ENCODE measurements at places on chromosomes 5 and 9.

DNA sequence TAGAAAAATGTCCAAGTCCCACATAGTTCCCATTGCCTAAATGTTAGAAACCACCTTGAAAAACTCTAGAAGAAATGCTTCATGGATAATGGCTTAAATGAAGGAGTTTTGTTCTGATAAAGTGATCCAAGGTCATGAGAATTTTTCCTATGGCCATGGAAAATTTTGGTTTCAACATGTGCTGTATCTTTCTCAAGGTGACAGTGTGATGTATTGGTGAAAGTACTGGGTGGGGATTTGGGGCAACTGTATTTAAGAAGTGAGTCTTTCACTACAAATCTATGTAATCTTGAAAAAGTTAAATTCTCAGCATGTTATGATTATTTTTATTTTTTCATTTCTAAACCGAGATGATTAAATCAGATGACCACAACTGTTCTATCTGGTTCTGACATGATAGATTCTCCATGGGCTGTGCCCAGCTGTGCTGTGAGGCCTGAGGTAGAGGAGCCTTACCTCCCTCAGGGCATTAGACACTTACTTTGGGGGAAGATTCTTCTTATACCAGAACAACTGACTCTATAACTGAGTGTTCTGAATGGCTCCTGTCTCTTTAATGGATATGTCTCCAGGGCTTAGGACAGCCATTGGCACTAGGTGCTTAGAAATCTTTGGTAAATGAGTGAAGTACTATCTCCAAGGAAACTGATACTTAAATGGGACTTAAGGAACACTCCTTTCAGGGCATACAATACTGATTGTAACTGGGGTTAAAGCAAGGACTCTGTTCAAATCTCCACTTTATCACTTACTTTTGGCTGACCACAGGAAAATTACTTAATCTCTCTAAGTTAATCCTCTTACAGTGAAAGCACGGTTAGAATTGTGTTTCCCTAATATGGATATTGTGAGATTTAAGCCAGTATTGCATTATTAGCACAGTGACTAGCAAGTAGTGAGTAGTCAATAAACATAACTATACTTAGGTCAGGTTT, 397.4 kb upstream of the MEF2C start:
- DNase-seq: no peak

DNA sequence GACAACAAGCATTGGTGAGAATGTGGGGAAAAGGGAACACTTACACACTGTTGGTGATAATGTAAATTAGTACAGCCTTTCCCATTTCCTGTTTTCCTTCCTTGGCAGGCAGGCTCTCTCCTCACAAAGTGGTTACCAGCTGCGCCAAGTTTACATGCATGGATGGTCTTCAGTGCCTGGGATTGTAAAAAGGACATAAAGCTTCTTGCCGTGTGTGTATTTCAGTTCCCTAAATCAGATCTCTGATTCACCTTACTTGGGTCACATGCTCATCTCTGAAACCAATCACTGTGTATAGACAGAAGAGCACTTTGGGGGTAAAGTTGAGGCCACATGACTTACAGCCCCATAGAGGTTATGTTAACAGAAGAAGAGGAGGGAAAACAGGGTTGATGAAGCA, 92.8 kb downstream of the CAVIN4 start:
- DNase-seq: no peak

GRCh38 chr5:113759505-113759904, 246.0 kb downstream of the YTHDC2 start:
- DNase-seq: no peak

DNA sequence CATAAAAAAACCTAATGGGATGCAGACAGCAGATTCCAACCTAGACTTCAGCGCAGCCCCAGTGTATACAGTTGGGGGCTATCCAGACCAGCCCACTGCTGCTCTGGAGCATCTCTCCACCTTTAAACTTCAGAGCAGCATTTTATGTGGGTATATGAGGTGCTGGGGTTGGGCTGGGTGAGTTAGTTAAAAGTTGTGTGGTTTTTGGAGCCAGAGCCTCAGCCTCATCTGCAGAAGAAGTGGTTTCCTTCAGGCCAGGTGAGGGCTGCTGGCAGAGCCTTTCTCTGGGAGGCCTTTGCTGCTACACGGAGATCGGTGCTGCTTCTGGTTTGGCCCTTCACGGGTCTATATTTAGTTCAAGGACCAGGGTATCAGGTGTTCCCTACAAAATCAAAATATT, 228.3 kb downstream of the PDZD2 start:
- DNase-seq: no peak

DNA sequence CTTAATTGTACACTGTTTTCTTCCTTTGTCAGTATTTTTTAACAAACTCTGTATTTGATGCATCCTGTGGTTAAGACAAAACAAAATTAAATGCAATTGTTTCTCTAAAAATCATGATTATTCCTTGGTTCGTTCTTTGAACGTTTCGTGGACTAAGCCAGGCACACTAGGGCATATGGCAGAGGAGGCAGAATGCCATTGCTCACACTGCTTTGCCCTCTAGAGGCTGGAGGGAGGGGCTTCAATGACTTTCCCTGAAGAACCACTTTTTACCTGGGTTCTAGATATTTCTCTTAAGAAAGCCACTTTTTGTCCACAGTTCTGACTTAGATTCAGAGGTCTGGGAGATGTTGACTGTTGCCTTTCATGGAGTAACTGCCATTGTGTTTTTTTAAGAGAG, 236.2 kb upstream of the ADAMTSL1 start:
- no peak for DNase-seq

DNA sequence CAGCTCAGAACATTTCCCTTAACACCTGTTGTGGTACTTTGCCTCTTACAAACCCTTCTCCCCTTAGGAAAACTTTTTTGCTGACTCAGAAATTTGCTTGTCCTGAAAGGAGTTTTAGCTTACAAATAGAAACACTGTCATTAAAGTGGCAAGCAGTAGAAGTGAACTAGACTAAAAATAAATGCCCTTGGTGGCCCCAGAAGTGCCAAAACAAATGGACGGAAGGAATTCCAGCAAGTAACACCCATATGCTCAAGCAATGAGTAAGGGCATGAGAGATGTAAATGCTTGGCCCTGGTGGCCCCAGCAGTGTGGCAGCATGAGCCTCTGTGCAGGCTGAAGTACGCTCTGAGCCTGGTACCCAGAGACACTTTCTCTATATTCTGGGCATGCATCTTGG, 8.6 kb downstream of the VLDLR start:
- no peak for DNase-seq

DNA sequence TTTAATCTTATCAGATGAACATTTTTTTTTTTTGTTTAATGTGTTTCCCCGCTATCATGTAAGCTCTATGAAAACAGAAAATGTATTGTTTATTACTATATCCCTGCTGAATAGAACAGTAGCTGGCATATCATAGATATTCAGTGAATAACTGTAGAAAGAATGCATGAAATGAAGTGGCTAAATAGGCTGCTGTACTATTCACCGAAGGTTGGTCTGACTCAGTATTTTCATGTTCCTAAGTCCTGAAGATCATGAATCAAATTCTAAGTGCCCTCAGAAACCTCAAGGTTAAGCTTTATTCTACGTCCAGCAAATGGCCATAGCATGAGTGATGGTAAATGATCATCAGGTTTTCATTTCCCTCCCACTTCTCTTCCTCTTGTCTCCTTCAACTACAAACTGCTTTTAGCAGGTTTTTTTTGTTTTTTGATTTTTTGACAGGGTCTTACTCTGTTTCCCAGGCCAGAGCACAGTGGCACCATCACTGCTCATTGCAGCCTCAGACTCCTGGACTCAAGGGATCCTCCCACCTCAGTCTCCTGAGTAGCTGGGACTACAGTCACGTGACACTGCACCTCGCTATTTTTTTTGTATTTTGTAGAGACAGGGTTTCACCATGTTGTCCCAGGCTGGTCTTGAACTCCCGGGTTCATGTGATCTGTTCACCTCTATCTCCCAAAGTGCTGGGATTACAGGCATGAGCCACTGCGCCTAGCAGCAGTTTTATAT, 19.1 kb upstream of the ZFAND5 start:
- no peak for DNase-seq

- DNase-seq: no peak
These were observed 59.1 kb downstream of the THBS4 start for GRCh38 chr5:80094236-80094738.

DNA sequence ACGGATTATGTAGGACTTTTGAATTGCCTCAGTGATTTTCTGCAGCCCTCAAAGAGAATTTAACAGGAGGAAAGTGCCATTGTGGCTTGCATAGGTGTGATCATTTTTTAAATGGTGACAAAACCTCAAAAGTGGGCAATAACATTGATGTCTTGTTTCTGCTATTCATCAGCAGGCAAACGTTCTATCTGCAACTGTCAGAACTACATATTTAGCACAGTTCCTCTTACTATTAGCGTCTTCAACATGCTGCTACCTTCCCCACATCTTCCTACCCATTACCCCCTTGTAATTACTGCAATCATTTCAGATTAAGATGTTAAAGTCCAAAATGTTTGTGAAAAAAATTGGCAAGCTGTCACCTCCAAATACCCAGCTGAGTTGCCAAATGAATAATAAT, 254.6 kb downstream of the SMARCA2 start:
- DNase-seq: no peak

- DNase-seq: no peak
These were observed 166.6 kb upstream of the GAS1 start for GRCh38 chr9:87113874-87114273.

GRCh38 chr9:8769153-8769552, 969.6 kb upstream of the DMAC1 start:
- no peak for DNase-seq

- no peak for DNase-seq
These were observed 8.6 kb upstream of the PRRC2B start for GRCh38 chr9:131385296-131385695.

DNA sequence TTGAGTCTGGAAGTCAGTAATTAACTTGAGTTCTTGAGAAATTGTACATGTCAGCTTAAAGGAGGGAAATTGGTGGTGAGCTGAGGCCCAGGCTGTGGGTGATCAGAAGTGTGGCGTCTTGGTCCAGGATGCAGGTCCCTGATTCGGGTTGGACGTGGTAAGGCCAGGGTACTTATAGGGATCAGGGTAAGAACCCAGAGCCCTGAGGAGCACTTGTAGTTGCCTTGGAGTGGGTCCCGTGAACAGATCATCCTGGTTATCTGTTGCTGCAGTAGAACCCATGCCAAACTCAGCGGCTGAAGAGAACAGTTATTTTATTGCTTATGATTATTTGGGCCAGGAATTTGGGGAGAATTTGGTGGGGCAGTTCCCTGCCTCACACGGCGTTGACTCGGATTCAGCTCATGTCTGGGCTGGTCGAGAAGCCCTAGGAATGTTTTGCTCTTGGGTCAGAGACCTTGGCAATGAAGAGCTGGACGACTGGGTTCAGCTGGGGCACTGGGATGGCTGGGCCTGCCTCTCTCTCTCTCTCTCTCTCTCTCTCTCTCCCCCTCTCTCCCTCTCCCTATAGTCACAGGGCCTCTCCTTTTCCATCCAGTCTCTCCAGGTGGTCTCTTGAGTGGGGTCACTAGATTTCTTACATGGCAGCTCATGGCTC, 73.1 kb downstream of the PDZD2 start:
- no peak for DNase-seq

DNA sequence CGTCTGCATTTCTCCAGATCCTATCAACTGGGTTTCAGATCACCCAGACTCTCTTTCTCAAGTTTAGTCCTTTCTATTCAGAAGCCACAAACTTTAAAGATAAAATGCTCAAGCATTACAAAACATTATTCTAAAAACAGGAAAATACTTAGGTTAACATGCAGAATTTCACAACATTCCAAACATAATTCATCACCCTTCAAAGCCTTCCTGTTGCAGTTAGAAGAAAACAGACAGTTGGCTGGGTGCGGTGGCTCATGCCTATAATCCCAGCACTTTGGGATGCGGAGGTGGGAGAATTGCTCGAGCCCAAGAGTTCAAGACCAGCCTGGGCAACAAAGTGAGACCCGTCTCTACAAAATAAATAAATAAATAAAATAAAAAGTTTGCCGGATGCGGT, 7.7 kb upstream of the OCLN start:
- DNase-seq: no peak

GRCh38 chr5:151800532-151800931, 28.8 kb downstream of the G3BP1 start:
- DNase-seq: no peak

DNA sequence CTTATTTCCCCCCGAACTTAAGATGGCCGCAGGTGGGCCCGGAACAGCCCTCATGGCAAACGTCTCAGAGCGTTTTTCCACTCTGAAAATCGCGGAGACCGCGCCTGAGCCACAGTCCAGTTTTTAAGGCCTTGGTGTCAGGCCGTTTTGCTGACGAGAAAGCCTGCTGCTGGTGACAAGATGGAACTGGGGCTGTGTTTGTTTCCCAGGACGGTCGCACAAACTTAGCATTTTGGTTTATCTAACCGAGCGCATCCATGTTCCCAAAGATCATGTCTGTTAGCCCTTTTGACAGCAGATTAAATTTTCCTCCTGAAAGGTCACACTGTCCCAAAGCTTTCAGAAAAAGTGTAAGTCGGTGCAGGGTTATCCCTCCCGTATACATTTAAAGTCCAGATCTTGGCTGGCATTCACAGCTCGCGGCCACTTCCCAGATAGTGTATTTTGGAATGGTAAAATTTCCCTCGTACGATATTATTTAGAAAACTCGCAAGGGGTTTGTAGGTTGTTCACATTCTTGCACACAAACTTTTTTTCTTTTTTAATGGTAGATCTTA, 812 bp downstream of the SREK1 start:
- DNase-seq: no peak

GRCh38 chr9:80561526-80561925, 989.8 kb downstream of the TLE4 start:
- DNase-seq: no peak

GRCh38 chr5:135189024-135189423, 155.0 kb upstream of the PITX1 start:
- no peak for DNase-seq

GRCh38 chr5:135457424-135458071, 5.4 kb upstream of the TIFAB start:
- DNase-seq: peak; percentile 64

GRCh38 chr5:78985116-78985724, at the start of gene ARSB:
TSS of gene ARSB (minus strand) at chr5:78985310. CDS start at chr5:78985248, 62 bp downstream.
- peak; percentile 76 for DNase-seq

DNA sequence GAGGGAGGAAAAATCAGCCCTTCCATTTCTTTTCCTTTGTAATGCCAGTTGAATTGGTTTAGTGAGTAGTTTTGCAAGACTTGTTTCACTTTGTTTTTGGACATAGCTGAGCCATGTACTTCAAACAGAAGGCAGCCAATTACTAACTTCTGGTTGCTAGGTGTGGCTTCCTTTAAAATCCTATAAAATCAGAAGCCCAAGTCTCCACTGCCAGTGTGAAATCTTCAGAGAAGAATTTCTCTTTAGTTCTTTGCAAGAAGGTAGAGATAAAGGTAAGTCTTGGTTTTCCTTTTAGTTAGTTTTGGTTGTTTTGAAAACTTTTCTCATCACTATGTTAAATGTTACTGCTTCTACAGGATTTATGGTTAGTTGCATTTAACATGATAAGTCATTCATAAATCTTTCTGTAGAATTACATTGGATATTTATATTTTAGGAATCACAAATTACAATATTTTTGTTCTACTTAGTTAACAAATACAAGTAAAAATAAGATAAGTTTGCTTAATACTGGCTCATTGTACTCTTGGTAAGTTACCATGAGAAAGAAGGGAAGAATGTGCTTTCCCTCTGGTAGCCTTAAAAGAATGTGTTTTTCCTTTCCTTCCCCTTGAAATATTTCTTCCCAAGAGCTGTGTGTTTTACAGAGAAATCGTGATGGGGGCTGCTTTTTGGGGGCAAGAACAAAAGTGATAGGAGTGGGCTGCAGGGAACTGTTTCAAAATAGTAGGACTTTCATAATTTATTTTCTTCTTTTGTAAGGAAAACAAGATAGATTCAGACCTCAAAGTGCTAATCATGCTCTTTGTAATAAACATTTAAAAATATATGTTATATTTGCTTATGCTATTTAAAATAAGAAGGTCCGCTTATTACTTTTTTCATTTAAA, at the start of gene ANXA1:
ANXA1 (plus strand) TSS at position 213 of the 890 bp plus-strand sequence. CDS start 6,671 bp downstream, outside the sequence.
- no peak for DNase-seq

GRCh38 chr9:129343424-129344375, 165.6 kb upstream of the IER5L start:
- DNase-seq: peak; percentile 88

Measured in suprapubic skin (tissue), 4 donors.